GM12878 (cell line): ENCODE measurements at places on chromosomes 7 and 10. TPM values are rescaled to one million over a fixed set of nuclear protein-coding genes. Genes with fewer than 3 reads are reported as not detected.

Gene ENO4
- 0.20 TPM in 1 of 2 replicates, not detected in the other for polyA plus RNA-seq

Gene TOMM7
- 475 and 492 TPM in 2 replicates for polyA plus RNA-seq

Gene C7orf57
- polyA plus RNA-seq, result not detected in 2 replicates

Gene THSD7A
- 0.09 TPM in 1 of 2 replicates, not detected in the other for polyA plus RNA-seq

Gene OR6B1
- not detected in 2 replicates for polyA plus RNA-seq

Gene SPDYE2B
- polyA plus RNA-seq, result 0.32 and 0.51 TPM in 2 replicates

Gene CBLL1
- 31.8 and 32.9 TPM in 2 replicates for polyA plus RNA-seq

Gene WBP1L
- polyA plus RNA-seq, result 7.8 and 9.4 TPM in 2 replicates

Gene RARRES2
- 0.40 and 0.59 TPM in 2 replicates for polyA plus RNA-seq

Gene MYL7
- 0.99 and 1.9 TPM in 2 replicates for polyA plus RNA-seq

Gene OAT
- 3.3 and 3.5 TPM in 2 replicates for polyA plus RNA-seq

Gene KCNIP2
- polyA plus RNA-seq, result 0.98 and 1.3 TPM in 2 replicates

Gene IGFBP1
- polyA plus RNA-seq, result not detected in 2 replicates
